ENCODE measurements at places on chromosomes 1 and 21. TPM values are rescaled to one million over a fixed set of nuclear protein-coding genes. Genes with fewer than 3 reads are reported as not detected.

NBPF6 gene
- not detected for total RNA-seq

CLDN17 gene
- not detected for total RNA-seq

STIL gene
- total RNA-seq: 4.9 TPM

MARCKSL1 gene
- total RNA-seq: 70.9 TPM

APCS gene
- total RNA-seq: not detected

RAP1GAP gene
- total RNA-seq: 23.5 TPM

RHD gene
- not detected for total RNA-seq

SLC5A9 gene
- 0.35 TPM for total RNA-seq

TESK2 gene
- total RNA-seq: 1.0 TPM

NEGR1 gene
- total RNA-seq: 14.9 TPM

PTPRF gene
- 259 TPM for total RNA-seq

ATAD3A gene
- 42.0 TPM for total RNA-seq

PPIAL4G gene
- not detected for total RNA-seq

OR10J1 gene
- not detected for total RNA-seq

FCAMR gene
- total RNA-seq: 3.6 TPM

LCE3D gene
- total RNA-seq: not detected

C1orf210 gene
- 3.0 TPM for total RNA-seq

FMN2 gene
- not detected for total RNA-seq

FAM163A gene
- total RNA-seq: not detected

FNDC10 gene
- total RNA-seq: 0.52 TPM

LMX1A gene
- total RNA-seq: not detected

ERG gene
- 0.15 TPM for total RNA-seq

CDA gene
- total RNA-seq: 13.0 TPM

ZNF695 gene
- 1.5 TPM for total RNA-seq

LAD1 gene
- 68.6 TPM for total RNA-seq

DOCK7 gene
- 132 TPM for total RNA-seq

CSRP1 gene
- total RNA-seq: 253 TPM

PROX1 gene
- 0.17 TPM for total RNA-seq

KPRP gene
- total RNA-seq: not detected

IGSF9 gene
- not detected for total RNA-seq

NR0B2 gene
- not detected for total RNA-seq

KRTAP12-2 gene
- not detected for total RNA-seq

PERM1 gene
- 0.10 TPM for total RNA-seq

CDC20 gene
- total RNA-seq: 2.1 TPM

PTPRU gene
- 25.7 TPM for total RNA-seq

CD1D gene
- total RNA-seq: 1.4 TPM

A3GALT2 gene
- not detected for total RNA-seq

DNASE2B gene
- total RNA-seq: not detected

CA6 gene
- not detected for total RNA-seq

INAVA gene
- 28.1 TPM for total RNA-seq

TPRG1L gene
- total RNA-seq: 19.4 TPM

TRPM2 gene
- 0.52 TPM for total RNA-seq

PPM1J gene
- total RNA-seq: 2.5 TPM

Measured in renal cortical epithelial cell (primary cell).